CD8-positive, alpha-beta T cell (primary cell): ENCODE measurements at places on chromosomes 1 and 21. TPM values are rescaled to one million over a fixed set of nuclear protein-coding genes. Genes with fewer than 3 reads are reported as not detected.

GRCh38 chr1:167471568-167471967 is 46.8 kb downstream of the CD247 start:
- peak; percentile 52 for DNase-seq

DNA sequence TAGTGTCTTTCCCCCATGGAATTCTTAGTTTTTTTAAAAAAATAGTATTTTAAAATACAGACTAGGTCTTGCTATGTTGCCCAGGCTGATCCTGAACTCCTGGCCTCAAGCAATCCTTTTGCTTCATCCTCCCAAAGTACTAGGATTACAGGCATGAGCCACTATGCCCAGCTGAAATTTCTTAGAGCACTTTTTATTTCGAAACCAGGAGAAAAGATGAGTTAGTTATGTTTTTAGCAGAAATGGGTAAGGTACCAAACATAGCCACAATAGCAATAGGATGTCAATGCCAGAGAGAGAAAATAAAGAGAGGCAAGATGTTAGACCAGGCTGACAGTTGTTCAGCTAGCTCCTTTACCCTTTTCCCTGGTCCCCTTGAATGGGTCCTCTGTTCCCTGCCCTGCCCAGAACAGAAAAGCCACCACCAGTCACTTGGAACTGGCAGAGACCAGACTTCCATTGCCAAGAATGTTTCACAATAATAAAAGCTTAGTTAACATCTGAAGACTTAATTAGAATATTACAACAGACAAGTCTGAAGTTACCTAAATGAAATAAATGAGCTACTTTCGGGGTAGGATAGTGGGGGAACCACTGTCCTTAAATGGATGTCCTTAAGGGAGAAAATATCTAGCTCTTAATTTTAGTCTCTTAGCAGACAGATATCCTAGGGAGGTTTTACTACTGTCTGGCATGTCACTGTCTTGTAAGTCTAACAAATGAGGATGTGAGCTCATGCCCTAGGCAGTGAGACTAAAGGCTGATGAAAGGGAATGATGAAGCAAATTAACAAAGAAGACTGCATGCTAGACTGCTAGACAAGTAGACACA is 54.3 kb downstream of the ABL2 start:
- no peak for DNase-seq

- DNase-seq: no peak
Measured at GRCh38 chr1:41476807-41477361, 7.6 kb downstream of the EDN2 start.

DNA sequence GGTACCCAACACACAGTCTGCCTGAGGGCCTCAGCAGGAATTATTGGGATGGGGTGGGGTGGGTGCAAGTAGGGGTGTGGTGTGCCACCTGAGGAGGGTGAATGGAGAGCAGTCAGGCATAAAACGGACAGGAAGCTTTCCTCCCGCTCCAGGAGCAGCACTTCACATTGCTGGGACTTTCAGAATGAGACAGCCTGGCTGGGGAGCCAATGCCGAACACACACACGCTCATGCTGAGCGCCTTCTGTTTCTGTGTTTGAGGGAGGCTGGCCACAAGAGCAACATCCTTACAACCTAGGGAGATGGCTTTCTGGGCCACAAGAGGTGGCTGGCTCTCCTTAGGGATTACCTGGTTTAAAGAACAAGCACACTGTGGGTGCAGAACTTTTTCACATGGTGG is 98.0 kb downstream of the LAMC2 start:
- no peak for DNase-seq

The MROH9 gene
- total RNA-seq: not detected

The TIAM1 gene
- 8.5 TPM for total RNA-seq

The LRRC53 gene
- not detected for total RNA-seq

DNA sequence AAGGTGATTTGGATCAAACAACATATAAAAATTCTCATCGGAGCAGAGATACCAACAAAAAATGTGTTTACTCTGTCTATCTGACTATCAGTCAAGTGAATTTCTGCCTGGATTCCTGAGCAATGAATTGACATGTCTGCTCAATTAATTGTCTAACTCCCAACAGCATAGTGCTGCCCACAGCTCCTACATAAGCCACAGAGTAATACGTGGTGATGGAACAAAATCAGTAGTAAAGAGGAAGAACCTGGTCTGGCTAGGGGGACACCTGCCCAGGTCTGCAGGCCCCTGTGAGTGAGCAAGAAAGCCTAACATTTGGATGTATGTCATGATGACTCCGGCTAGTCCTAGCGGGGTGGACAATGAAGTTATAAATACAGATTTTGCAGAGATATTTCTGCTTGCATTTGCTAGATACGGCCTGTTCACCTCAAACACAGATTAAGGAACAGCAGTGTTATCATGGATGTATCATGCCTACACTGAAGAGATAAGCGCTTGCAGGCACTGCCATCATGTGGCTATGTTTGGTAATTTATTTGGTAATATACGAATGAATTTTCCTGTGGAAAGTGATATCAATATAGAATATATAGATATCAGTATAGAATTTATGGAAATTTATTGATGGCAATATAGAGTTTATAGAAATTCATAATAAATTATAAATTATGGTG is 69.6 kb upstream of the LRRC8B start:
- DNase-seq: peak; percentile 60

DNA sequence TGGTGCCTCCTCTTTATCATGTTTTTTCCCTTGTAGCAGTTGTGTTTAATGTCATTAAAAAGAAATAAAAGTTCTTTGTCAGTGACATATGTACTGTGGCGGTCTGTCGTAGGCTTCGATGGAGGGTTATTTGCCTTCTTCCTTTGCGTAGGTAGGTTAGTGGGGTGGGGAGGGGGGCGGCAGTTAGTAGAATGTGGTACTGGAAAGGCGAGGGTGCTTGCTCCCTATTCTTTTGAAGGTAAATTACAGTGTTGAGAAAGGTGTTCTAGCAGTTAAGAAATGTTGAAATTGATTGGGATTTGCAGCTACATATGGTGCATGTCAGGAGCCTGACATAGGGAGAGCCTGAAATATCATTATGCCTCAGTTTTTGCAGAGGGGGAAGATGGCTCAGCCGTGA is 11.9 kb downstream of the FNDC5 start:
- DNase-seq: no peak

- no peak for DNase-seq
Measured at GRCh38 chr1:169031566-169032224, 74.8 kb upstream of the ATP1B1 start.
